PC-9 (cell line): ENCODE measurements at places on chromosomes 13 and 19. TPM values are rescaled to one million over a fixed set of nuclear protein-coding genes. Genes with fewer than 3 reads are reported as not detected.

GRCh38 chr19:51458051-51458645, at the start of gene SIGLEC8:
Gene SIGLEC8, minus strand, starts transcription at chr19:51458454. Its CDS starts 67 bp downstream, at chr19:51458387.
- DNase-seq, result no peak

DNA sequence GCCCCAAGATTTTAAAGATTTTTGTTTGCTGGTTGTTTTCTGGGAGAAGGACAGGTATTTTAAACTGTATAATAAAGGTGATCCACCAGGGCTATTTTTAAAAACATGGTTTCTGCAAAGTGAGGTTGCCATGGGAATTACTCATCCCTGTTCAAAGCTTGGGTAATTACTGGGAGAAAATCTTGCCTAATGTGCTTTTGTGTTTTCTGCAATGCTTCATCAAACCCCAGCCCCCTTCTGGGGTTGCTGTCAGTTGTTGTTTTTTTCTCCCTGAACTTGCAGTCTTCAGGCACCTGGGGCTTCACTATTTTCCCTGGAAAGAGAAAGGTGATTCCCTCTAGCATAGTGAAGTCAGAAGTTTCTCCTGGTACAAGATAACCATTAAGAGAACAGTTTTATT, 277.2 kb downstream of the NALCN start:
- no peak for DNase-seq

DNA sequence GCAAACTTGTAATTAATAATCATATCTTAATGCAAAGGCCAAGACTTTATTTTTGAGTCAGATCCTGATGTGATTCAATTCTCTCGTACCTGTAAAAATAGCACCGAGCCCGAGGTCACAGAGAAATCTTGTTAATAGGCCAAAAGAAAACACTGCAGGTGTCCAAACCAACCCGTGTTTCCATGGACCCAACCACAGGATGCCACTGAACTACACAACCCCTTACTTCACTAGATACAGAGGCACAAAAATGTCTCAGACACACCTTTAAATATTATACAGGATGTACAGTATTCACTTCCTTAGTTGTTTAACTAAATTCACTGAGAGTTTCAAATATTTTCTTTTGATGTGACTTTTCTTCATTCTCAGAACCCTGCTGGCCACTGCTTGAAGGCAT, 530.9 kb downstream of the MYO16 start:
- no peak for DNase-seq

KIR3DL1 gene
- total RNA-seq, result not detected in 2 replicates
